ENCODE measurements at places on chromosomes 7 and 10. TPM values are rescaled to one million over a fixed set of nuclear protein-coding genes. Genes with fewer than 3 reads are reported as not detected.

DNA sequence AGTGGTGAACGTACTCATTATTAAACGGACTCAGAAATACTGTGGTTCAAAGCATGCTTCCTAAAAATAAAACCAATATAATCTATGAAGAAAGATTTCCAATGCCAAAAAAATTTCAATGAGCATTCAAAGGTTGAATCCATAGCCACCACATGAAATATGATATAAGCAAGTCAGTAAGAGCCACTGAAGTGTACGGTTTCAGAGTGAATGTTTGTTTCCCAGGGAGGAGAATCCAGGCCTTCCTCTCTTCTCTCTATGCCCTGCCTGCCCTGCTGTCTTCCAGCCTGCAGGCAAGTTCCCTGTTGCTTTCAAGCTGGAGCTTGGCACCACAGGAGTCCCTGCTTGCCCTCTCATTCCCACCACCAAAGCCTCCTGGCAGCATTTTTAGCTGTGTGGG is 1171.6 kb upstream of the C7orf33 start:
- DNase-seq, result no peak

- no peak for DNase-seq
These were observed 556.9 kb downstream of the DNAJB9 start for GRCh38 chr7:109126404-109127050.

Gene GDF10
- total RNA-seq, result not detected

Gene HOXA4
- total RNA-seq, result 8.9 TPM

Gene ZNF727
- not detected for total RNA-seq

Data from LHCN-M2 (cell line).